Activated naive CD8-positive, alpha-beta T cell treated with anti-CD3 and anti-CD28 coated beads, Interleukin-2, amount 50 U/mL, for 24 hours (primary cell): ENCODE measurements at places on chromosomes 6 and 20.
A peak's percentile ranks its signal among the peaks of the same experiment; 100 is the strongest.

GRCh38 chr6:23562554-23562953, 563.5 kb upstream of the NRSN1 start:
- DNase-seq = no peak

- no peak for DNase-seq
Observed at GRCh38 chr20:15439551-15439950, 1102.1 kb upstream of the FLRT3 start.

DNA sequence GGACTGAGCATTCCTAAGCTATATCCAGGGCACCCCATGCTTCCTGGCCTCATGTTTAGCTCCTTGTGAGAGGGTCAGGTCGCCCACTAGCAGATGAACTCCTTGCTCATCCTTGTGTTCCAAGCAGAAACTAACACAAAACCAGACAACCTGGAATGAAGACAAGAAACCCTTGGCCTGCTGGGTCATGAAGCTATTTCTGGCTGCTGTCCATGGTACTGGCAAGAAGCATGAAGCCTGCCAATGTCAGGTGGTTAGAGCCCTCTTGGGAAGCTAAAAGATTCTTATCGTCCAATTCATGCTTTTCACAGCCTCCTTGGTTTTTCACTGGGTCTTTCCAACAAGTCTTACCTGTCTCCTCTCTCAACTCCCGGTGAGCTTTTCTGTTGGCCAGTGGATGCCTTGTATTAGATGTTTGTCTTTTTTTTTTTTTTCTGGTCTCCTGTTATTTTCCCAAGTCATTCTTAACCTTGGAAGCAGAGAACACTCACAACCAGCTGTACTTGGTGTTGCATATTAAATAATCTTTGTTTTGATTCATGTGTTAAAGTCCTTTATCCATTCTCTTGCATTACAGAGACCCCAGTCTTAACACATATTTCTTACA, 180.3 kb downstream of the ANKRD60 start:
- no peak for DNase-seq

GRCh38 chr6:144474290-144474689, 189.2 kb downstream of the UTRN start:
- no peak for DNase-seq

DNA sequence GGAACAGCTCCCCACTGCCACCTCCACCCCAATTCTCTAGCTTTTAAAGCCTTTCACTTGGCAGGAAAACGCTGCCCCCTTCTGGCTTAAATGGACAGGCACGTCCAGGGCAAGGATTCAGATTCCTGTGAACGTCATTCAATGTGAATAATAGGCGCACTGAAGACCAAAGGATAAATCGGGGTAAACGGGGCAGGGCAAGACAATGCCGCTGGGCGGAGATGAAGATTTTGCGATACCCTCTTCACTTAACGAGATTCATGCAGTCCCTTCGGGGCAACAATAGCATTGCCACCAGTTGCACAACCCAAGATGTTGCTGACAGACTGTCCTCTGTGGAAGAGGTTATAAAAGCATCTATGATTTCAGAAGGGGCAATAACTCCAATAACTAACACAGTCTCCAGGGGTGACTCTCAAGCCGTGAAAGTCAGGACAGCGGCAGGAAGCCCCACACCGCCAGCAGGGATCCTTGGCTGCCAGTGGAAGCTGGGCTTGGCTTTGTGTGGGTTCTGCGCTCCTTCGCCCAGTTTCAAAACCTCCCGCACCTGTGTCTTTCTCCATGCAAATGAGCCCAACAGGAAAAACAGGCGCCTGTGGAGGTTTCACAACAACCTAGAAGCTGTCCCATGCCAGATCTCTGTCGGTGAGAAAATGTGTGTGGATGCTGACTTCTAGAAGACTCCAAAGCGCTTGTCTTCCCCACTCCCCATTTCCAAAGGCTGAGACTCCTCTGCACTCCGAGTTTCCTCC, 291.8 kb downstream of the BMP7 start:
- peak; percentile 12 for DNase-seq

DNA sequence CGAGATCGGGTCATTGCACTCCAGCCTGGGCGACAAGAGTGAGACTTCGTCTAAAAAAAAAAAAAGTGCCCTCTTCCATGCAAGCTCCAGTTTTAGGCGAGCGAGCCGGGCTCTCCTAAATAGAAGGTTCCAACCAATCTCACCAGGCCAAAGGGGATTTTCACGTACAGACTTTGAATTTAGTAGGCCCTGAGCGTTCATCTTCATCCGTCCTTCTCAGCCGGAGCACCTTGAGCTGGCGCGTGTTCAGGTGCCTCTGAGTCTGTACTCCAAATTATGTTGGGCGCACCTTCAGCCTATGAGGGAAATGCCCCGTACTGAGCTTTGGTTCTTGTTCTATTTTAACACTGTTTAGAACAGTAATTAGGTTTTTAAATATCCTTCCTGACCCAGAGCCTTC, 817 bp upstream of the TAP2 start:
- no peak for DNase-seq

DNA sequence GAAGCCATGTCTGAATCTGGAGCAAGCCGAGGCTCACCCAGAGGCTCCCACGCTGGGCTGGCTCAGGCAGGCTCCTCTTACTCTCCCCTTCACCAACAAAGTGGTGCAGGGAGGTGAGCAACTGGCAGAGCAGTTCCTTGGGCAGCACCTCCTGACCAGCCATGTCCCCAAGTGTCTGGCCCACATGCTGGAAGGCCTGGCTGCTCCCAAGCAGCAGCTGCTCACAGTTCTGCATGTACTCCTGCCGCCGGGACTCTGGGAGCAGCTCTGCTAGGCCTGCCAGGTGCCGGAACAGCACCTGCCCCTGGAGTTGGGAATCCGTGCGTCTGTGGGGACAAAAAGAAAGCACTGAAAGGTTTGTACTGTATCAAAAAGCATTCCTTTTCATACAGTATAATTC, 57.1 kb upstream of the LYRM2 start:
- no peak for DNase-seq

DNA sequence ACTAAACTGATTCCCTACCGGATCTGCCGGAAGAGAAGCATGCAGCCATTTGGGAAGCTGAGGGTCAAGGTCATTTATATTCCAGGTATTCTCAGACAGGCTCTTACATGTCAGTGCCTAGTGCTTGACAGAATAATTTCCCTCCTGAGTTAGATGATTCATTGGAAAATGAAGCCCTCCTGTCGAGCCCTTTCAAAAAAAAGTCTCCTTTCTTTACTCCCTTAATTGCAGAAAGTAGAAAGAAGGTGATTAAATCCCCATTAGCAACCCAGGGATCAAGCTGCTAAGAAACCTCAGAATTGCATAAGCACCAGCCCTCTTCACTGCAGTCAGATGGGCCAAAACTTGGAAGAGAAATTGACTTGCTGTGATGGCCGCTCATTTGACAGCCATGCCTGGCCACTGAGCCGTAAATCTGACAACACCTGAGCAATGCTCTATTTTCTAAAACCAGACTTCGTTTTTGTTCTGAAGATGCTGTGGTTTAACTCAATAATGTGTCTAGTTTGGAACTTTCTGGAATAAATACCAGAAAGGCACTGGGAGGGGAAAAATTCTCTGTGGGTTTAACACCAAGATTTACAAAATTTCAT, 61.0 kb upstream of the ARMH2 start:
- no peak for DNase-seq

DNA sequence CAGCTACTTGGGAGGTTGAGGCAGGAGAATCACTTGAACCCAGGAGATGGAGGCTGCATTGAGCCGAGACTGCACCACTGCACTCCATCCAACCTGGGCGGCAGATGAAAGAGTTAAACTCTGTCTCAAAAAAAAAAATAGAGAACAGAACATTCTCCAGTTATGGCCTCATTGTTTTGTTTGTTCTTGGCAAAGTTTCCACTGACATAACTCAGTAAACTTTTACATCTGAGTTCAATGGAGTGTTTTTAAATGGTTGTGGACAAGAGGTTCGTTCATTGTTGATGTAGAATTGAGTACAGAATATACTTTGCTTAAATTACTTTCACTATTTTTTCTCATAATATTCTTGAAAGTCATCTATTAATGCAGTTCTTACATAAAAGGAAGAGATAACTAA, 42.2 kb upstream of the IFNGR1 start:
- no peak for DNase-seq

- peak; percentile 46 for DNase-seq
Observed at GRCh38 chr6:31402324-31403282, 792 bp upstream of the MICA start.

- DNase-seq = peak; percentile 5
Observed at GRCh38 chr6:124961777-124962638, at the start of gene RNF217. Gene RNF217, plus strand, starts transcription at chr6:124962437. Its CDS starts 108 bp downstream, at chr6:124962545.

DNA sequence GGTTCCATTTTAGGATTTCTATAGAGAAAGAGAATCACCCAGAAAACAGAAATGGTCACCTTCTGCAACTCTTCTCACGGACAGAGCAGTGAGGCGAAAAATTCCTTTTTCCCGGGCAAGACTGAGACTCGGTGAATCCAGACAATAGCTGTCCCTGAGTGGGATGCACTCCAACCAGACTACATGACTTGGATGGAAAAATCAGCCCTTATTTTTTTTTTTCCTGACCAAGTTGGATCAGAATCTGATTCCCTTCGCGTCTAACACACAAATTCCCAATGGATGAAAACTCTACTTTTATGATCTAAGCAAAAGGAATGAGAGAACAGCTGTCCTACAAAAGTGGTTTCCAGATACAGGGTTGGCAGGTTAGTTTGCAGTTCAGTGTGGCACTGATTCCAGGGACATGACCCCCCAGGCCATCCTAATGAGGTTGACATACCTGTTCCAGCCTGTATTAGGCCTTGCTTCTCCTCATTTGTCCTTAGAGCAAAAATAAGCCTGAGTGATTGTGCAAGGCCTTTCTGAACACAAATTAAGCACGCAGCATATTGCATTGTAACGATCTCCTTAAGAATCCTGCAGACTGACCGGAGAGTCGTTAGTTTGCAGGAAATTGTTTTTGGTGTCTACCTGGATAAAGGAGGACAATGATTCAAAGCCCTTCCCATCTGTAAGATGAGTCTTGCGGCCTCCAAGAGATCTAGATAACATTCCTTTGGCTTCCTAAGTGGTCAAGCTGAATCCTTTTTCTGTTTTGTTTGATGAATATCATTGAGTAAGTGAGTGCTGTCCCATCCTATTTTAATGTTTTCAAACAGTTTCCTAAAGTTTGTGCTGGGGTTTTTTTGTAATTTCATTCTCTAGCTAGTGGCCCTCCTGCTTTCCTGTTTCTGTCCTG, 1.5 kb upstream of the NEDD9 start:
- DNase-seq = no peak

- no peak for DNase-seq
Observed at GRCh38 chr6:137659871-137660270, 165.7 kb upstream of the OLIG3 start.

- no peak for DNase-seq
Observed at GRCh38 chr6:1162367-1163275, 149.3 kb upstream of the FOXQ1 start.

DNA sequence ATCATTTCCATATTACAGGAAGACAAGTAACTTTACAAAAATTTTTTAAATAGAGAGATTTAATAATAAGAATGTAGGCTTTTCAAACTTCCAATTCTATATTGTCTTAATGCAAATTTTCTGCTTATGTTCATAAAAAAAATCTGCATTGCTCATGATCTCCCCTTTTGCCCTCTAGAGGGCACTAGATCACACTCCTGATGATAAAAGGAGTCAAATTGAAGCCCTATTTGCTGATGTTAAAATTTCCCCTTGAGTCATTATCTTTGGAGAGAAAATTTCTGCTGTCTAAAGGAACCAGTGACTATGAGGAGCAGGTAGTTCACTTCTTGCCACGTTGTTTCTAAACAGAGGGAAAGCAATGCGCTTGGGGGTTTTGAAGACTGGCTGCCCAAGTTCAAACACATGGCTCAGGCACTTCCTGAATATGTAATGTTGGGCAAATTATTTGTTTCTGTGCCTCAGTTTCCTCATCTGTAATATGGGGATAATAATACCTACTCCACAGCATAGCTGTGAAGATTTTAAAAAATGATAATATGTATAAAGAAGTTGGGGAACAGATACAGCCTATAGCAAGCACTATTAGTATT, 874.2 kb downstream of the TFAP2A start:
- DNase-seq = no peak

- no peak for DNase-seq
Observed at GRCh38 chr6:60668428-60668827, 1617.6 kb downstream of the KHDRBS2 start.

- DNase-seq = no peak
Observed at GRCh38 chr6:98498144-98498775, 336.1 kb upstream of the POU3F2 start.

GRCh38 chr6:139436200-139436956, 61.9 kb upstream of the CITED2 start:
- DNase-seq = no peak

GRCh38 chr6:117389227-117390057, 36.3 kb downstream of the ROS1 start:
- no peak for DNase-seq

DNA sequence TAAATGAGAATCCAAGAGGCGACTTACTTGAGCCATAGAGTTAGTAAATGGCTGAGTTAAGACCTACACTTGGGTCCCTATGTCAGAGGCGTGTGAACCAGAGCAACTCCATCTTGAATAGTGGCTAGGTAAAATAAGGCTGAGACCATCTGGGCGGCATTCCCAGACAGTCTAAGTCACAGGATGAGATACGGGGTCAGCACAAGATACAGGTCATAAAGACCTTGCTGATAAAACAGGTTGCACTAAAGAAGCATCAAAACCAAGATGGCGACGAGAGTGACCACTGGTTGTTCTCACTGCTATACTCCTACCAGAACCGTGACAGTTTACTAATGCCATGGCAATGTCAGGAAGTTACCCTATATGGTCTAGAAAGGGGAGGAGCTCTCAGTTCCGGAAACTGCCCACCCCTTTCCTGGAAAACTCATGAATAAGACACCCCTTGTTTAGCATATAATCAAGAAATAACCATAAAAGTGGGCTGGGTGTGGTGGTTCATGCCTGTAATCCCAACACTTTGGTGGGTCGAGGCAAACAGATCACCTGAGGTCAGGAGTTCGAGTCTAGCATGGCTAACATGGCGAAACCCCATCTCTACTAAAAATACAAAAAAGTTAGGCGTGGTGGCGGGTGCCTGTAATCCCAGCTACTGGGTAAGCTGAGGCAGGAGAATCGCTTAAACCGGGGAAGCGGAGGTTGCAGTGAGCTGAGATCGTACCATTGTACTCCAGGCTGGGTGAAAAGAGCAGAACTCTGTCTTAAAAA, 43.9 kb upstream of the EEF1A1 start:
- no peak for DNase-seq

DNA sequence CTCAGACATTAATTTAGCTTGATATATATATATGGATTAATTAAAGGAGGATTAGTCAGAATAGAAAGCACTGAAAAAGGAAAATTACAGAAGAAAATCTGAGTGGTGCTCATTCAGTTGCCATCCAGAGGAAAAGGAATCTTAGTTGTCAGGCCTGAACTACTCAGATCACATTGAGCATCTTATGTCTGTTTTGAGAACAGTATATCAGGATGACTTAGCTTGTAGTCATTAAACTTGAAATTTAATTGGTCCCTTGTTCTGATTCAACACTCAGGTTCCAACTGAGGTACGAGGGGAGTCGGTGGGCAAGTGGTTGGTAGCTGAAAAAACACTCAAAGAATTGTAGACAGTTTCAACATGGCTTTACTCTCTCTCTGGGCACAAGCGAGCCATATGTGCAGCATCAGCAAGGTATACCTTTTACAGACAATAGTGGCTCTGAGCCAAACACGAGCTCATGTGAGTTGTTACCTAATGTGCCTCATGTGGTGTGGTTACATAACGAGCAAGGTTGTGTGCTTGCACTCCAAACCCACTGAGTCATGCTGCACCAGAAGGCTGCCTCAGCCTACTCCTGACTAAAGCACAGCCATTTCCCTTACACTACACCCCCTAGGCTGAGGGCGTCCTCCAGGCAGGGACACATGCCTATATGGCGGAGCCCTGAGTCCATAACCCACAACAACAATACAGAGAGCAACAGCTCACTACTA, 73.0 kb upstream of the HMGN3 start:
- DNase-seq = no peak
